ENCODE measurements at places on chromosomes 1 and 21. TPM values are rescaled to one million over a fixed set of nuclear protein-coding genes. Genes with fewer than 3 reads are reported as not detected.

- peak; percentile 51 for DNase-seq
Observed at GRCh38 chr1:90114521-90115141, 119.7 kb downstream of the ZNF326 start.

DNA sequence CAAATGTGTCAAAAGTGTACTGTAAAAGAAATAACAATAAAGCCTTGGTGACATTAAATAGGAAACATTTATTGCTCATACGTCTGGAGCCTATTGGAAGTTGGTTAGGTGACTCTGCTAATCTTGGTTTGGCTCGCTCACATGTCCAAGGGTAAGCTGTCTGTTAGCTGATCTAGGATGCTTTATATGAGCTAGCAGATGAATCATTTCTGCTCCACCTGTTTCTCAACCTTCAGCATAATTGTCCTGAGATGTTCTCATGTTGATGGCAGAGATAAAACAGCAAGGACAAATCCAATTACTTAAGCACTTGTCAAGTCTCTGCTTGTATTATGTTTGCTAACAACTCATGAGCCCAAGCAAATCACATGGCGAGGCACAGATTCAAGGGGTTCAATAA is 56.0 kb upstream of the CD53 start:
- no peak for DNase-seq

DNA sequence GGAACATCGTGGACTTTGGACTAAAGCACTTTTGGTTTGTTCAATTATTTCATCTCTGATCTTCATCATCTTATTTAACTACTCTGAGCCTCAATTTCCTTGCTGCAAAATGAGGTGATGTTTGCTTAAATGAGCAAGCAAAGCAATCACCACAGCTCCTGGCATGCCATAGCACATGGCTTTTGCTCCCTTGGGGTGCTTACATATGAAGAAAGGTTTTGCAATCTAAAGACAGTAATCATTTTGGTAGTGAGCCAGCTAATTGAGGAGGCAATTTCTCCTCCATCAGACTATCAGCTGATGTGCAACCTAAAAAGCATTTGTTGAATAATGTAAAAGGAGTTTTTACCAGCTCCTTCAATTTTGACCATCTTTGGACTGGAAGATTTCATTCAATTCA is 68.8 kb upstream of the KCNJ15 start:
- no peak for DNase-seq

GRCh38 chr21:38301321-38302214 is 44.8 kb downstream of the KCNJ15 start:
- no peak for DNase-seq

DNA sequence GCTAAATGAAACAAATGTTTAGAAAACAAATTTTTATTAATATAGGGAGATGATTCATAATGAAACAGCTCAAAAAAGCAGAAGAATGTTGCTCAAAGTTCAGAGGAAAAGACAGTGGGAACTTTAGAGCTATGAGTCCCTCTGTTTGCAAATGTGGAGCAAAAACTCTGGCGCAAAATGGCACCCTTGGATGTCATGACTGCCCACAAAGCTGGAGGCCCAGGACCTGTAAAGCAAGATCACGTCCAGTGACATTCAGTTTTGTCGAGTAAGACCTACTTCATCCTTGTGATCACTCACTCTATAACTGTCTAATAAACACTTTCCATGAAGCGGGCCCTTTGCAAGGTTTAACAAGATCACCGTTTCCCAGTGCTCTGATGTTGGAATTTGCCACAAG is 9.1 kb upstream of the EXO1 start:
- DNase-seq = no peak

- DNase-seq = no peak
Observed at GRCh38 chr1:12275370-12275769, 45.5 kb downstream of the VPS13D start.

GRCh38 chr1:31623365-31623764 is 5.9 kb downstream of the HCRTR1 start:
- DNase-seq = no peak

GRCh38 chr1:11013160-11013531 is 692 bp downstream of the TARDBP start:
- no peak for DNase-seq

DNA sequence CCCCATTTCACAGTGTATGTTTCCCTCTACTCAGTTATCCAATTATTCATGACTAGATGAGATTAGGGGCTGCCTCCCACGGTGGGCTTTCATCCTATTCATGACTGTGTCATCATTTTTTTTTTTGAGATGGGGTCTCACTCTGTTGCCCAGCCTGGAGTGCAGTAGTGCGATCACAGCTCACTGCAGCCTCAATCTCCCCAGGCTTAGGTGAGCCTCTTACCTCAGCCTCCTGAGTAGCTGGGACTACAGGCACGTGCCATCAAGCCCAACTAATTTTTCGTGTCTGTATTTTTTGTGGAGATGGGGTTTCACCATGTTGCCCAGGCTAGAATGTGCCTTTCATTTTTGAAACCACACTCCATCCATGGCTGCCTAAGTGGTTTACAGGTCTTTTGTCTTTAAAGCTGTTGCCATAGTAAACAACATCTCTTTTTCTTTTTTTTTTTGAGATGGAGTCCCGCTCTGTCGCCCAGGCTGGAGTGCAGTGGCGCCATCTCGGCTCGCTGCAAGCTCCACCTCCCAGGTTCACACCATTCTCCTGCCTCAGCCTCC is 60.0 kb downstream of the PIK3CD start:
- no peak for DNase-seq

- no peak for DNase-seq
Observed at GRCh38 chr1:1954831-1955441, 35.9 kb upstream of the TMEM52 start.

DNA sequence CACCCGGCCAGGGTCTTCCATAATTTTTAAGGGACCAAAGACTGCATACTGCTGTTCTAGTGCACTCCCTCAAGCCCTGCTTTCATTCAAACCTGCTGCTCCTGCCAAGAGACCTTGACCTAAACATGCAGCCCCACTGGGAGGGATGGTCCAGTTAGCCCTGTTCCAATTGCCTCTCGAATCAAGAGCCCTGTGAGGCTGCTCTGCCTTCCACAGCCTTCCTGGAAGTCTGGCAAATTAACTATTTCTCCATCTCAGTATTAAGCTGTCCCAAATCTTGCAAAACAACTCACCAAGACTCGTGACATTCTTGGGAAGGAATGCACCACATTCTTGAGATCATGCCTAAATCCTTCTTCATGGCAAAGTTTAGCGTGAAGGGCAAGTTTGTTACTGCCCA is 231.3 kb downstream of the C1orf94 start:
- no peak for DNase-seq

- DNase-seq = no peak
Observed at GRCh38 chr1:7561331-7561921, 209.7 kb upstream of the VAMP3 start.

- DNase-seq = no peak
Observed at GRCh38 chr1:241332037-241332409, 25.0 kb downstream of the RGS7 start.

- DNase-seq = no peak
Observed at GRCh38 chr21:38979271-38980121, 173.8 kb downstream of the ETS2 start.

GRCh38 chr1:42692461-42692860 is 10.2 kb downstream of the YBX1 start:
- no peak for DNase-seq

- peak; percentile 79 for DNase-seq
Observed at GRCh38 chr1:157963713-157964112, 29.7 kb upstream of the KIRREL1 start.

GRCh38 chr1:236421850-236422516 is 27.9 kb downstream of the EDARADD start:
- DNase-seq = no peak

DNA sequence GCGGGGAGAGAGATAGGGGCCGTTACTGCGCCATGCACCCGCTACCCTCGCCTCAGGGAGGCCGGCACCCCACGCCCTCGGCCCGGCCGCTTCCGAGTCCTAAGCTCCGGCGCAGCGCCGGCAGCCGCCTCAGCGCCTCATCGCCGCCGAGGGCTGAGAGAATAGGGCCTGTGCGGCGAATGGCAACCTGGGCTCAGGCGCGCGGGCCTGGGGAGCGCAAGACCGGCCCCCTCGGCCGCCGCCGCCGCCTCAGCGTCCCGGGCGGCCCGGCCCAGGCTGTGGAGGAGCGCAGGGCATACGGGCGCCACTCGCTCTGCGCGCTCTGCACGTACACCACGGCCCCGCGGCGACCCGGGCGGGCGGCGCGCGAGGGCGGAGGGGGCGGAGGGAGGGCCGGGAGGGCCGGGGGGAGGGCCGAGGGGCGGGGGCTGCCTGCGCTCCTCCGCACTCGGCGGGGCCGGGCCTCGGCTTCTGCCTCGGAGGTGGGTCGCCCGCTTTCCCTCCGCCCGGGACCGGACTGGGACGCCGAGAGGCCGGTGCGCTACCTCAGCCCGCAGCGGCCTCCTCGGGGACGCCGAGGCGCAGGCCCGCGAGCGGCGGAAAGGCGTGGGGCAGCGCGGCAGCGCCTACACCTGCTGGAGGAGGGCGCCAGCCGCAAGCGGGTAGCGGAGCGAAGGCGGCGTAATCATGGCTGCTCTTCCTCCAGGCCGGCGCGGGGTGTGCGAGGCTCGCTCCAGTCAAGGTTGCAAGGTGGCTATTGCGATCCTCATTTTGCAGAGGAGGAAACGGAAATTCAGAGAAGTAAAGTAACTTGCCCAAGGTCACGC is at the start of gene EGLN1:
Gene EGLN1 (minus strand): TSS at position 317 of the 827 bp plus-strand sequence. CDS start 399 bp downstream, outside the sequence.
- peak; percentile 75 for DNase-seq

GRCh38 chr1:179190861-179191260 is 38.6 kb downstream of the ABL2 start:
- DNase-seq = no peak

DNA sequence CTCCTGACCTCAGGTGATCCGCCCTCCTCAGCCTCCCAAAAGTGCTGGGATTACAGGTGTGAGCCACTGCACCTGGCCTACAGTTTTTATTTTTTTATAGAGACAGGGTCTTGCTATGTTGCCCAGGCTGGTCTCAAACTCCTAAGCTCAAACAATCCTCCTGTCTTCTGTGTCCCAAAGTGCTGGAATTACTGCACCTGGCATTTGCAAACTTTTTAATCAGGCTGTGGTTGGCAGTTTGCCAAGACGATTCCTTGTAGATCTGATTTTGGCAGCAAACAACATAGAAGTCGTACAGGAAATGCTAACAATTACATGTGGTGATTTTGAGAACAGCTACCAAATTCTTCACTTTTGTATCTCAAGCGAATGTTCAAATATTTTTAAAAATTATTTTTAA is 10.1 kb downstream of the RBP7 start:
- no peak for DNase-seq

- DNase-seq = no peak
Observed at GRCh38 chr1:39154553-39155421, 49.7 kb upstream of the MACF1 start.

DNA sequence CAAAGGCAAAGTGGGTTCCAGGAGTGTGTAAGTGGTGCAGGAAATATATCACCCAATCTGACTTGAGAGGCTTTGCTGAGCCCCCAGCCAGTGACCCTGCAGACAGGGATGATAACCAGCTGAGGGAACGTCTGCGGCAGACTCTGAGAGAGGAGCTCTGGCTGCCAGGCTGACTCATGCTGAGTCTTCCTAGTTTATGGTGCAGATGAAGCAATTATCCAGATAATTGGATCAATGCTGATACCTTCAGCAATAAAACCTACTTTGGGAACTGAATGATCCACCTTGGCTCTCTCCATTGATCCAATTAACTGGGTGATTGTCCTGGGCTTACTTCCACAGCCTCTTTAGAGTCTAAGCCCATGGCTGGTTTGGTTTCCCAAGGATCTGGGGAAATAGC is 7.3 kb downstream of the C8B start:
- DNase-seq = no peak

DNA sequence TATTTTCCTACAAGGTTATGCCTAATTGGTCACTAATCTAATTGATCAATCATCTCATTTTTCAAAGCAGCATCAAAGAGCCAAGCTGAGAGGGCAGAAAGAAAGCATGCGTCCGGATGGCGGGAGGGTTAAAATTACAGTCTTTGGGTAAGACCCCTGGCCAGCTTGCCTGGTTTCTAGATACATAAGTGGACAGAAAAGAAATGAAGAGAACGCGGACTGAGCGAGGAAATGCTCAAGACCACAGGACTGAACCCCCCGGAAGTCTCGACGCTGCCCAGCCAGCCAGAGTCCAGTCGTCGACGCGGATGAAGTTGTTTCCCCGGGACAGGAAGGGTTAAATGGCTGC is 297.2 kb downstream of the OMA1 start:
- no peak for DNase-seq

- no peak for DNase-seq
Observed at GRCh38 chr1:167483790-167484189, 34.5 kb downstream of the CD247 start.

GRCh38 chr1:180392020-180392419 is 110.4 kb downstream of the ACBD6 start:
- DNase-seq = no peak

DNA sequence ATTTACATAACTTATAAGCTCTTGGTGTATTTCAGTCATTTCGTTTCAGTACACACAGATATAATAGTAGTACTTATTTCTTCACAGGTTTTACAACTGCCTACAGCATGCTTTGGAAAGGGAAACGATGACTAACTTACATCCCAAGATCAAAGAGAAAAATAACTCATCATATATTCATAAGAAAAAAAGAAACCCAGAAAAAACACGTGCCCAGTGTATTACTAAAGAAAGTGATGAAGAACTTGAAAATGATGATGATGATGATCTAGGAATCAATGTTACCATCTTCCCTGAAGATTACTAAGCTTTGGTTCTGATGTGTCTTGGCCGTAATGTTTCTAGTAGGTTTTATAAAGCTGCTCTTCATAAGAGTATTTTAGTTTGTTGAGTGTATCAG is 30.9 kb downstream of the TYW3 start:
- no peak for DNase-seq

IL20 gene
- polyA plus RNA-seq = not detected

PTGER3 gene
- polyA plus RNA-seq = 43.8 TPM

ADIPOR1 gene
- 77.5 TPM for polyA plus RNA-seq

NMNAT2 gene
- polyA plus RNA-seq = 4.2 TPM

MATN1 gene
- 0.23 TPM for polyA plus RNA-seq

NR0B2 gene
- 1.00 TPM for polyA plus RNA-seq

ARPC5 gene
- polyA plus RNA-seq = 143 TPM

HTR1D gene
- polyA plus RNA-seq = 0.23 TPM

SIKE1 gene
- polyA plus RNA-seq = 72.1 TPM

KCNK1 gene
- polyA plus RNA-seq = 6.2 TPM

IGSF8 gene
- 23.2 TPM for polyA plus RNA-seq

HLX gene
- 5.3 TPM for polyA plus RNA-seq

CDK11B gene
- polyA plus RNA-seq = 44.5 TPM

RSPH1 gene
- 14.4 TPM for polyA plus RNA-seq

ZMYM4 gene
- polyA plus RNA-seq = 90.5 TPM

GPBP1L1 gene
- polyA plus RNA-seq = 137 TPM

USP24 gene
- 70.2 TPM for polyA plus RNA-seq

NSUN4 gene
- polyA plus RNA-seq = 28.5 TPM

GJB3 gene
- polyA plus RNA-seq = 0.23 TPM

All from left kidney (tissue), 8 donors.